ENCODE measurements at places on chromosomes 2 and 18.

- no peak for DNase-seq
Observed at GRCh38 chr2:43197588-43197896, 28.9 kb downstream of the ZFP36L2 start.

DNA sequence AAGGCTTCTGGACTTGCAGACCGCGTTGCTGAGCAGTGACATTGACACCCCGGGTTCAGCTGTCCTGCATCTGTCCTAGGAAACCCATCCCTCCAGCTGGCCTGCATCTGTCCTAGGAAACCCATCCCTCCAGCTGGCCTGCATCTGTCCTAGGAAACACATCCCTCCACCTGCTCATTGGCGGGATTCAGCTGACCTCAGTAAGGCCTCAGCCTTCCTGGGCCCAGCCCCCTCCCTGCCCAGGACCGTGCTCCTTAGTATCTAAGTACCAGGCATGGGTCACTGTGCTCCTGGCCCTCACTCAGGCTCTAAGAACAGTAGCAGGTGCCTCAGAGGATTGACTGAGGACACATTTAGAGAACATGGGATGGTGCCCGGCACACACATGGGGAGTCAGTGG, 1.2 kb downstream of the MLPH start:
- no peak for DNase-seq

DNA sequence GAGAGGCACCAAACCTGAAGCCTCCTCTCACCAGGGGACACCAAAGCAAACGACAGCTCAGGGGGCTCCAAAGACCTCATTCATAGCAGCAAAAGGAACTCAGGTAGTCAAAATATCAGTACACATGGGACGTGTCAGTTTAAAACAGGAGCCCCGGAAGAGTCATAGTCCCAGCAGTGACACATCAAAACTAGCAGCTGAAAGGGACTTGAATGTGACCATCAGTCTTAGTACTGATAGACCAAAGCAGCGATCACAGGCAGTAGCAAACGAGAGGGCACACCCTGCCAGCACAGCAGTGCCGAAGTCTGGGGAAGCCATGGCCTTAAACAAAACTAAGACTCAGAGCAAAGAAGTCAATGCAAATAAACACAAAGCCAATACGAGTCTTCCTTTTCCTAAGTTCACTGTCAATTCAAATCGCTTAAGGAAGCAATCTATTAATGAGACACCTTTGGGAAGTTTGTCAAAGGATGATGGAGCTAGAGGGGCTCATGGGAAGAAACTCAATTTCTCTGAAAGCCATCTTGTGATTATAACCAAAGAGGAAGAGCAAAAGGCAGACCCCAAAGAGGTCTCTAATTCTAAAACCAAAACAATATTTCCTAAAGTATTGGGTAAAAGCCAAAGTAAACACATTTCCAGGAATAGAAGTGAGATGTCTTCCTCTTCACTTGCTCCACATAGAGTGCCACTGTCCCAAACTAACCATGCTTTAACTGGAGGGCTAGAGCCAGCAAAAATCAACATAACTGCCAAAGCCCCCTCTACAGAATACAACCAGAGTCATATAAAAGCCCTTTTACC, 1.2 kb downstream of the GALNT5 start:
- DNase-seq = no peak

DNA sequence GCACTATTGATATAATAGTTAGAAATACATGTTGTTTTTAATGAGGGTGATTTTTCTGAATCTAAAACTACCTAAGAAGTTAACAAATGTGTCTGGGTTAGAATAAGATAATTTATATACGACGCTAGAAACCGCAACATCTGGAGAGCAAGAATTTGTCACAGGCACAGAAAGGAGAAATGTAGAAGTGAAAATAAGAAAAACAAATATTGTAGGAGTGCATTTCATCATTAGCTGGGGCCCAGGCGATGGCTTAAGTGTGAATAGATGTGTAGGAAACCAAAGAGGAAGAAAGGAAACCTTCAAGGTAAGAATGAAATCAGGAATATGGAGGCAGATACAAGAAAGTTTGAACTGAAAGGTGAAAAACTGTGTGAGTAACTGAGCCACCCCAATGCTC, 90.3 kb downstream of the LRP2 start:
- no peak for DNase-seq

- no peak for DNase-seq
Observed at GRCh38 chr2:108579623-108580022, 45.4 kb downstream of the LIMS1 start.

DNA sequence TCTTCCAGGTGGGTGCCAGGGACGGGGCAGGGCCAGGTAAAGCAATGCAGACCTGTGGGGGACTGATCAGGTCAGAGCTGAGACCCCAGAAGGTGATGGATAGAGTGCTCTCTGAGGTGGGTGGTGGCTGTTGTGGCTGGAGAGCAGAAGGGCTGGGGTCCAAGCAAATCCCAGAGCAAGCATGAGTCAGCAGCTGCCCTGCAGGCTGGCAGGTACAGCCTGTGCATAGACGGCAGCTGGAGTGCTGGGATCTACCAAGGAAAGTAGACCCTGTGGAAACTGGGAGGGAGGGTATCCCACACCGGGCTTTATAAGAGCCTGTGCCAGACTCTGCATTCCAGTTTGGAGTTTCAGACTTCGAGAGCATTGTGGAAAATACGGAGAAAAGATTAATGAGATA, 663 bp downstream of the TRIM54 start:
- DNase-seq = no peak

GRCh38 chr2:148926291-148926961, 51.4 kb downstream of the KIF5C start:
- DNase-seq = no peak

GRCh38 chr2:187509667-187510417, 44.4 kb downstream of the TFPI start:
- no peak for DNase-seq

DNA sequence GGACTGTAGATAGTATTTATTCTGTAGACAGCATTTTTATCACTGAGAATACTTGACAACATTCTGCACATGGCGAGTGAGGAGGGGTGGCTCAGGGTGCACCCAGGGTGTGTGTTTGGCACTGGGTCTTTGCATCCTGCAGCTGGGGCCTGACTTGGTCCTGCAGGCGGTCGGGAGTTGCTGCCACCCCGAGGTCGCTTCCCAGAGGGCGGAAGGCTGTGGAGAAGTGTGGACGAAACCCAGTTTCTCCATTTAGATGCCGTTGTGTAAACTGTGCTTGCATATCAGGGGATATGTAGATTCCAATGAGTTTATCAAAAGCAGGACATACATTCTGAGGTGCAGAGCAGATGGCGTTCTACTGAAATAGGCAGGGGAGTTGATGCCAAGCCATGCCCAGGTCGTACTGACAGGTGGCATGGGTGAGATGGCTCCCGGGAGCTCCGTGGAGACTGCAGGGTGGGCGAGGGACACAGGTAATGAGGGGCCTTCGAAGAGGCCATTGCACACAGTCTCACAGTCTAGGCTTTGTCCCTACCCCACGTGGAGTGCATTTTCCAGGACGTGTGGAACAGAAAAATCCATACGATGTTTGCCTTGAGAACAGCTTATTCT, 74.5 kb downstream of the RTP5 start:
- DNase-seq = no peak

GRCh38 chr2:164843346-164843911, 1.8 kb upstream of the COBLL1 start:
- DNase-seq = no peak

DNA sequence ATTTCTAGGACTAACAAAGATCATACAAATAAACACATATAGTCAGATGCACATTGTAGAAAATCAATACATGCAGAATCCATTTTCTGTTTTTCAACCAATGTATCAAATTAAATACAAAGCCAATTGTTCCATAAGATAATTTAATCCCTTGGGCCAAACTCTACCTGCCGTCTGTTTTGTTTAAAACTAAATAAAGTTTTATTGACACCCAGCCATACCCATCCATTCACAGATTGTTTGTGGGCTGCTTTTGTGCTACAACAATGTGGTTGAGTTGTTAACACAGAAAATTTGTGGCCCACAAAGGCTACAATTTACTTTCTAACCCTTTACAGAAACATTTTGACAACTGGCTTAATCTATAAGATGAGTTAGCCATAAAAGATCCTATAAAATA, 484.0 kb upstream of the ID2 start:
- no peak for DNase-seq

GRCh38 chr2:81505586-81505985, 1201.0 kb upstream of the LRRTM1 start:
- no peak for DNase-seq

GRCh38 chr2:27502142-27502541, 5.5 kb downstream of the GCKR start:
- DNase-seq = no peak

DNA sequence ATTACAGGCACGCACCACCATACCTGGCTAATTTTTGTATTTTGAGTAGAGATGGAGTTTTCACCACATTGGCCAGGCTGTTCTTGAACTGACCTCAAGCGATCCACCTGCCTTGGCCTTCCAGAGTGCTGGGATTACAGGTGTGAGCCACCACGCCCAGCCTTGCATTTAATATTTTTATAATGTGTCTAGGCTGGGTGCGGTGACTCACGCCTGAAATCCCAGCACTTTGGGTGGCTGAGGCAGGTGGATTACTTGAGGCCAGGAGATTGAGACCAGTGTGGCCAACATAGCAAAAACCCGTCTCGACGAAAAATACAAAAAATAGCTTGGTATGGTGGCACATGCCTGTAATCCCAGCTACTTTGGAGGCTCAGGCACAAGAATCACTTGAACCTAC, 3.2 kb downstream of the RPL37A start:
- no peak for DNase-seq

- DNase-seq = no peak
Observed at GRCh38 chr18:53148123-53148522, 808.1 kb downstream of the DCC start.

GRCh38 chr2:46171411-46171953, 125.7 kb upstream of the EPAS1 start:
- no peak for DNase-seq

- DNase-seq = no peak
Observed at GRCh38 chr2:66522611-66523376, 87.9 kb downstream of the MEIS1 start.

DNA sequence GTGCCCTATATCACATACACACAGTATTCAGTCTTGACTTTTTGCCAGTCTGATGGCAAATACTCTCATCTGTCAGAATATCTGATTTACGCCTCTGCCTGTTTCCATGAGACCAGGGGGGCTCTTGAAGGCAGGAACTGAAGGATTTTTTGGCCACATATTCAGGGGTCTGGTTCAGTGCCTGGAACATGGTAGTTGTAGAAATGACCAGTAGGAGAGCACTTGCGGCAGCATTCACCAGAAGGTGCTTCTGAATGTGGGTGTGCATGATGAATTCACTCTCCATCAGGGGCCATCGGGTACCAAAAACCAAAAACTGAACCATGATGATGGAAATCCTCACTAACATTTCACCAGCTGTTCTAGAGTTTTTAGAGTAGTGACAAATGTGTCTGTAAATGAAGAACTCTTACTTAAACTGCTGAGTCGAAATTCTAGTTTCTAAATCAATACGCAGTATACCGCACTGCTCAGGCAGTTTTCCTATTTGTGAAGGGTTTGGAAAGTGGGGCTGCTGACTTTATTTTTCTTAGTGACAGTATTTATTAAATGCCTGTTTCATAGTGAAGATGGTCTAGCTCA, 54.6 kb downstream of the MERTK start:
- no peak for DNase-seq

DNA sequence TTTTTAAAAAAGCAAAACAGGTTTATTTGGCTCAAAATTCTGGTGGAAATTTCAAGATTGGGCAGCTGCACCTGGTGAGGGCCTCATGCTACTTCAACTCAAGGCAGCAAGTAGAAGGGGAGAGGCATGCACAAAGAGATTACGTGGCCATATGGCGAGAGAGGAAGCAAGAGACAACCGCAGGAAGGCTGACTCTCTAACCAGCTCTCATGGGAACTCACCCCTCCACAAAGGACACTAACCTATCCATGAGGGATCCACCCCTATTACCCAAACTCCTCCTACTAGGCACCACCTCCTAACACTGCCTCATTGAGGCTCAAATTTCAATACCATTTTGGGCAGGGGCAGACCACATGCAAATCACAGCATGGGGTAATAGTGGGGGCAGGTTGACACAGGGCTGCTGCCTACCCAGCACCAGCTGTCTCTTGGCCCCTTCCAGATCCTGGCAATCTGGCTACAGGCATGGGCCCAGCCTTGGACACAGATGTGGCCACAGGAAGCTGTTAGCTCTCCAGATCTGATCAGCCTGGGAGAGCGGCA, 2.0 kb upstream of the CAPN10 start:
- peak; percentile 17 for DNase-seq

DNA sequence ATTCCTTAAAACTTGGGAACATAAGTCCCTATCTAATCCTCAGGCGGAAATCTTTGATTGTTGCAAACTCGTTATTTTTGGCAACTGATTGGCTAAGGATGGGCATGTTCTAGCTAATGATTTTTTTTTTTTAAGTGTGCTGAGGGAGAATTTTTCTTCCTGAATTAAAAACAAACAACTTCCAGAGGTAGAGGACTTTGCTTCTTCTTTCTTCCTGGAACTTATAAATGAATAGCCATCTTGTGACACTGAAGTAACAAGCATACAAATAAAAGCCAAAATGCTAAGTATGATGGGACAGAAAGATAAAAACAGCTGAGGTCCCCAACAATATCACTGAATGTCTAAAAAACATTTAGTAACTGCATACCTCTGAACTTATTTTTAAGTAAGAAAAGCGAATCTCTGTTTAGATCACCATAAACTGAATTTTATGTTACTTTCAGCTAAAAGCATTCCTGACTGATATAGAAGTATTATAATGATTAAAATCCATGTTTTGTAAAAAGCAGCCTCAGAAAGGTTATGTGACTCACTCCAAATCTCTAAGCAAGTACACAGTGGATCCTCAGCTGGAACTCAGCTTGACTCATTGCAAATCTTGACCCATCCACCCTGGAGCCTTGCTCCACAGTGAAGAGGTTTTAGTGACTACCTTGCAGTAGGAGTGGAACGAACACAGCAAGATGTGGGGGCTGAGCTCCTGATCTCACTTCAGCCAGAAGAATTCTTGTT, 344.4 kb downstream of the CLIP4 start:
- no peak for DNase-seq

DNA sequence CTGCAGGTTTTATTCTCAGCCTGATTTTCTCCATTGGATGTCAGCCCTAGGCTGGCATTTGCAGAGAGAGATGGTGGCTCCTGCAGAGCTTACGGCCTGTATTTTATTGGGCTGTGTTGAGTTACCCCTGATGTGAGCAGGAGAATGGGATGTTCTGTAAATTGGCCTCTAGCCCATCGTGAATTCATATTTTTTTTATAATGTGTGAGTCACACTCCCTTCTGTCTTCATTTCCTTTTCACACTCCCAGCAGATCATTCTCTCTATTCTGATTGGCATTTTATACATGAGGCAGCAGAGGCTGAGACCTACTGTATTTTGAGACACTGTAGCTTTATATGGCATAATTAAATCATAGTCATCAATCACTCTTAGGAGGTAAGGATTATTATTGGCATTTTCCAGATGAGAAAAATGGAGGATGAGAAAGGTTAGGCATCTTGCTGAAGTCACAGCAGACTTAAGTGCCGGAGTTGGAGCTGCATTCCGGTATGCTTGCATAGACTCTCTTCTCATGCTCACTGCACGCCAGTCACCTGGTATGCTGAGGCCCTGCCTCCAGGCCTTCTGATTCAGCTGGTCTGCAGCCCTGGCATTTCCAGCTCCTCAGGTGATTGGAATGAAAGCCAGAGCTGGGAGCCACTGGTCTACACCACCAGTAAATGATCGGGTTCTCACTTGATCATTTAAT, 142.4 kb downstream of the NEDD4L start:
- no peak for DNase-seq

Data from NCI-H1436 treated with DMSO at 0.1 percent for 48 hours (cell line).